ENCODE measurements at places on chromosomes 5 and 9. TPM values are rescaled to one million over a fixed set of nuclear protein-coding genes. Genes with fewer than 3 reads are reported as not detected.

DNAJC25 gene
- 7.1 TPM for total RNA-seq

DNA sequence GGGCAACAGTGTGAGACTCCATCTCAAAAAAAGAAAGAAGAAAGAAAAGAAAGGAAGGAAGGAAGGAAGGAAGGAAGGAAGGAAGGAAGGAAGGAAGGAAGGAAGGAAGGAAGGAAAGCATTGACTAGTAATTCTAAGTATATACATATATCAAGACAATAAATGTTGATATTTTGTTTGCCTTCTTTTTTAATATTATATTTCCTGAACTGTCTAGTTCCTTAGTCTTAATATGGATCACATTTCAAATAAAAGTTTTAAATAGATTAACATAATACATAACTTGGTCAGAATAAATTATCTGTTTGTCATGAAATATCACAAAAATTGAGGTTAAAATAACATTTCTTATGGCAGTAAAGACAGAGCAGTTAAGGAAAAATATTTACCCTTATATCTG lies 1448.4 kb upstream of the C9orf72 start:
- DNase-seq = no peak

DNA sequence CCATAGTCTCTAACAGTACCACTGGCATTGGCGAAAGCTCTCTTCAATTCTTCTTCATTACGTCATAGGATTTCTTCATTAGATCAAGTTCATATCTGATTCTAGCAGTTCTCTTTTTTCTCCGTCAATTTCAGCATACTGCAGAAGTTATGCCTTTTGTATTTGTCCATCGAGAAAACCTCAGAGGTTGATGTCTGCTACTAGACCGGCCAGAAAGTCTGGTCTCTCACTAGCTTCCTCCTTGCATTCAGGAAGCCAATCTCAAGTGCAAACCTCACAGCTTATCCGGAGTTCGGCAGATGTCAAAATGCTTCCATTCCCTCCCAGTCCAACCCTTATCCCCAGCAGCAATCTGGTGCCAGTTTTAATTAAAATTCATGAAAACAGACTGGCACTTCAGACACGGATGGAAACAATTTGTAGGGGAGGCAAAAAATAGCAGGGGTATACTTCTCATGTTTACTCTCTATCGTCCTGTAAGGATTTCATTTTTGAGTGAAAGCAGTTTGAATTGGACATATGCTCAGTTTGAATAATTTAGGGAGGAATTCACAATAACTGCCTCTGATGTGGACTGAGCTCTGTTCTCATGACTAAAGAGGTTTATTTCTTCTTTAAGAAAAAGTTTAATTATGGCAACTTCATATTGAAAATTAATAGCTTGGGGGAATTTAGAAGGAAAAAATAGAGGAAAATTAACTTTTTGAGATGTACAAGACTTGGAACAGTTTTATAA lies 56.4 kb upstream of the TMC1 start:
- no peak for DNase-seq

- no peak for DNase-seq
Measured at GRCh38 chr9:134307674-134308638, 18.3 kb upstream of the RXRA start.
